Psoas muscle (tissue), 8 donors: ENCODE measurements at places on chromosomes 2 and 18. TPM values are rescaled to one million over a fixed set of nuclear protein-coding genes. Genes with fewer than 3 reads are reported as not detected.

FARSB gene
- polyA plus RNA-seq = 28.7 TPM

STARD6 gene
- polyA plus RNA-seq = not detected

- DNase-seq = no peak
Measured at GRCh38 chr2:237727363-237727762, 71.2 kb upstream of the RBM44 start.

DNA sequence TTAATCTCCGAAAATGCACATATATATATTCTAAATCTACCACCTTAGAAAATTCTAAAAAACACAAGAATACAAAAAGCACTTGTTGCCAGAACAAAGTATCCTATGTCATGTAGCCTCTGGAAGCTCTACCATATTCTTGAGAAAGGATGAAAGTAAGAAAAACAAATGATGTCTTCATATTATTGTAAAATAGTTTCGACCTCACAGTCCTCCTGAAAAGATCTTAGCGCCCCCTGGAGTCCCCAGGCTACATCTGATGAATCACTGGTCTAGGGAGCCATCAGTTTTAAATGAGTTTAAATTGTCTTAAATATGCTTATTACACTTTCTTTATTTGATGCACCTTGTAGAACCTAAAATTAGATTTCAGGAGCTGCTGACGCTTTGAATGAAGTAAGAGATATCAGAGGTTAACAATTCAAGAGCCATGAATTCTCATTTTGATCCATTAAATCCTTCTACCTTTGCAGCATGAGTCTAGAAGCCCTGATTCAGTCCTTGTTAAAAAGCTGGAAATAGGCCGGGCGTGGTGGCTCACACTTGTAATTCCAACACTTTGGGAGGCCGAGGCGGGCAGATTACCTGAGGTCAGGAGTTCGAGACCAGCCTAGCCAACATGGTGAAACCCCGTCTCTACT, 138.8 kb downstream of the MCFD2 start:
- DNase-seq = no peak

DNA sequence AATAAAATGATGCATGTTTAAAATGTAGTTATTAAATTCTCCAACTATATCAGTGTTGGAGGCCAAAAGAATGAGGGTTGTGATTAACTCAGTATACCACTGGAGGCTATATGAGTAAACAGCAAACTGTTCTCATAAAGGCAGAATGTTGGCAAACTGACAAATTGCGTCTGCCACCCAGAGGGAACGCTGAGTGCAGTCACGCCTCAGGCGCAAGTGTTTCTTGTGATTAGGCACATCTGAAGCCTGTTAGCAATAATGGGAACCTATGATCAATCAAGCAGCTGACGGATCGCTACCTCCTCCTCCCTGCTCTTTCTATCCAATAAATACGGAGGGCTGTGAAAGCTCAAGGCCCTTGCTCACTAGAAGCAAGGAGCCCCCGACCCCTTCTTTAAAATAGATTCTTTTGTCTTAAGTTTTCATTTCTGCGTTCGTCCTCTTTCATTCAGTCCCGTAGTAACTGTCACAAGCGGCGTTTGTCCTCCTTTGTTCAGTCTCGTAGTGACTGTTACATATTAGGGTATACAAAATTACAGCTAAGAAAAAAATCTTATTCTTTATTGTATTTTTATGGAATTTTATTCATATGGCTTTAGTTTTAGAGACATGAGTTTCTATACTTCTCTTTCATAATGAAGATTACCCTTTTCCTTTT, 16.3 kb upstream of the RMND5A start:
- DNase-seq = no peak

DNA sequence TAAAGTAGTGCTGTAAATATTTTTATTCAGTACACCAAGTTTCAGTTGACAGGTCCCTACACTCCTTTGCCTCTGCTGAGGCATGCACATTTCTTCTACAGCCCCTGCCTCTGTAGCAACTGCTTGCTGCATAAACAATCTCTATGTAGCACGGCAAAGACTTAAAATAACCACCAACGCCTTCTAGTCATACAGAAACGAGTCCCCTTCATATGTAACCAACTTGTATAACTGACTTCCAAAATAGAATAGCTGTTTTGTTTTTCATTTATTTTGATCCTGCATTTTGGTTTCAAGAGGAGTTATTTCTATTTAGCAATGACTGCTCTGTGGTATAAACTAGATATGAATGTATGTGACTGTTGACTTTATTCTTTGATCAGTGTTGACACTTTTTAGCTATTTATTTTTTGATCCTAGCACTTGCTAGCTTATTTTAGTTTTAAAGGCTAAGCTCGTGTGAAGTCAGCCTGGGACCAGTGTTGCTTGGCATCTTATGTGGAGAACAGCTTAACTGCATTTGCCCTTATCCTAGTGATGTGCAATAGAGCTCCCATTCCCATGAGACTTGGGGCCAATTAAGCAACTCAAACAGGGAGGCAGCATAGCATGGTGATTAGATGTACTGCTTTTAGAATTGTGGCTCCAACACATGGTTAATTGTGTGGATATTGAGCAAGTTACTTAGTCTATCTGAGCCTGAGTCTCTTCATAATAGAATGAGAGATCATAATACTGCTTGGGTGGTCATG, 79.6 kb downstream of the HRH4 start:
- DNase-seq = no peak

GRCh38 chr2:126634273-126634861, 21.6 kb upstream of the GYPC start:
- no peak for DNase-seq

- no peak for DNase-seq
Measured at GRCh38 chr2:140621583-140622362, 1509.0 kb downstream of the LRP1B start.
